Activated T-cell treated with anti-CD3 and anti-CD28 coated beads, Interleukin-2, amount 50 U/mL, for 72 hours (primary cell): ENCODE measurements at places on chromosomes 4 and X. TPM values are rescaled to one million over a fixed set of nuclear protein-coding genes. Genes with fewer than 3 reads are reported as not detected.

GRCh38 chrX:11757719-11758399, at the start of gene MSL3:
Gene MSL3 (plus strand): TSS chrX:11758237. CDS start chrX:11758264, 27 bp downstream.
- H3K4me1 ChIP-seq: peaks cover 42% of the 10 kb centered on the region
- H3K27me3 ChIP-seq: peaks cover 17% of the 10 kb centered on the region
- DNase-seq: peak; percentile 55

DNA sequence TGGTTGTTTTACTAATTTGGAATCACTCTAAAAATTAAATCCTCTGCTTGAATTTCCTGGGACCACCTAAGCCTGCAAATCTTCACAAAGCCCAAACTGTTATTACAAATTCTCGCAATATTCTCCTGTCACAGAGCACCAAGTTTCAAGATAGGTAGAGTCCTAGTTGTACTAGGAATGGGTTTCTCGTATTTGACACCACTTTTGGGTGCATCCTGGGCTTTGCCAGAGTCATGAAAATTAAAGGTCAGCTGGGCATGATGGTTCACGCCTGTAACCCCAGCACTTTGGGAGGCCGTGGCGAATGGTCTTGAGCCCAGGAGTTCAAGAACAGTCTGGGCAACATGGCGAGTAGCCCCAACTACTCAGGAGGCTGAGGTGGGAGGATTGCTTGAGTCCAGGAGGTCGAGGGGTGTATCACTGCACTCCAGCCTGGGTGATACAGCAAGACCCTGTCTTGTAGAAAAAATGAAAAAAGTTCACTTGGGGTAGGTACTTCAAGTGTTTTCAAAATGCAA, 30.6 kb upstream of the MANBA start:
- peaks cover 32% of the 10 kb centered on the region for H3K36me3 ChIP-seq
- H3K4me3 ChIP-seq: no peak overlapping the region
- H3K27me3 ChIP-seq: no peaks in the 10 kb centered on the region
- H3K27ac ChIP-seq: peak overlapping the region; percentile 4

GRCh38 chr4:168773388-168774195, 236.5 kb downstream of the CBR4 start:
- DNase-seq: no peak
- H3K27me3 ChIP-seq: peaks cover 9% of the 10 kb centered on the region
- peaks cover 3% of the 10 kb centered on the region for H3K36me3 ChIP-seq
- H3K4me1 ChIP-seq: no peaks in the 10 kb centered on the region
- H3K4me3 ChIP-seq: no peak overlapping the region

DNA sequence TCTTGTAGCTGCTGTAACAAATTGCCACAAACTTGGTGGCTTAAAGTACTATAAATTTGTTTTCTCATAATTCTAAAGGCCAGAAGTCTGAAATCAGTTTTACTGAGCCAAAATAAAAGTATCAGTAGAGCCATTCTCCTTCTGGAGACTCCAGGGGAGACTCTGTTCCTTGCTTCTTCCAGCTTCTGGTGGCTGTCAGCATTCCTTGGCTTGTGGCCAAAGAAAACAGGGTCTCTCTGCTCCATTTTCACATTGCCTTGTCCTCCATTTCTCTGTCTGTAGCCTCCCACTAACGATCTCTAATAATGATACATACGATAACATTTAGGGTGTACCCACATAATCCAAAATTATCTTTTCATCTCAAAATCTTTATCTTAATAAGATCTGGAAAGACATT, 200.4 kb downstream of the MAB21L2 start:
- no peaks in the 10 kb centered on the region for H3K36me3 ChIP-seq
- no peak overlapping the region for H3K27ac ChIP-seq
- no peak for DNase-seq
- H3K4me1 ChIP-seq: no peaks in the 10 kb centered on the region
- H3K4me3 ChIP-seq: no peak overlapping the region
- H3K27me3 ChIP-seq: no peaks in the 10 kb centered on the region

DCAF4L1 gene
- total RNA-seq: 0.24 TPM

DNA sequence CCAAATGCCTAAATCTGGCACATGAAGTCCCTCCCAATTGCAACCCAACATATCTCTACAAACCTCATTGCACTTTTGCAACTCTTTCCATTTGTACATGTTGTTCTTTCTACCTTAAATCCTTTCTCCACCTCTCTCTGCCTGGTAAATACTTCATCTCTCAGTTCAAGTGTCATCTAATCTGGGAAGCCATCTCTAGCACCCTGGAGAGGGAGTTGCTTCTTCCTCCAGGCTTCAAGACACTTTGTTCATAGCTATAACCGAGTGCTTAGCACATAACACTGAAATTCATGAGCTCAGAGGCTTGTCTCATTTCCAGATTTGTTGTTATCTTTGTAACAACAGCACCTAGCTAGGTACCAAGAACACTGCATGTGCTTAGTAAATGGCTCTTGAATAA, 114.8 kb upstream of the NAP1L5 start:
- H3K4me1 ChIP-seq: peaks cover 12% of the 10 kb centered on the region
- no peaks in the 10 kb centered on the region for H3K27me3 ChIP-seq
- no peak overlapping the region for H3K27ac ChIP-seq
- no peaks in the 10 kb centered on the region for H3K36me3 ChIP-seq

DNA sequence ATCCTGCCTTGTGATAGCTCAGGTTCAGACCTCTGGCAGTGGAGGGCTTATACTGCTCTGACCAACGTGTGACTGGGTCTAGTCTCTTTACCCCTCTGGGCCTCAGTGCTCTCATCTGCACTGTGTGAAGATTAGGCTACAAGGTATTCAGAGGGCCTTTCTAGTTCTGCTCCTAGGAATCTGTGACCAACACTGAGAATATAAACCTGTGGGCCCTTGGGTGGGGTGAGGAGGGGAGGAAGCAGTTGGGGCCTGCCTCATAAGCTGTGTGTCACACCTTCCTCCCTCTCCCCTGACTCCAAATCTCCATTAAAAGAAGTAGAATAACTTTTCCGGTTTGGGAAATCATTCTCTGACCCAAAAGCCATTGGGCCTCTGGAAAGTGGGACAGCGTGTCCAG, 66.3 kb upstream of the MSN start:
- H3K4me1 ChIP-seq: peaks cover 81% of the 10 kb centered on the region
- peak overlapping the region; percentile 88 for H3K27ac ChIP-seq
- peaks cover 2% of the 10 kb centered on the region for H3K36me3 ChIP-seq
- DNase-seq: peak; percentile 28
- H3K4me3 ChIP-seq: peak overlapping the region; percentile 44

GRCh38 chr4:114393295-114394038, 205.1 kb upstream of the UGT8 start:
- H3K4me3 ChIP-seq: no peak overlapping the region
- H3K27ac ChIP-seq: no peak overlapping the region
- no peak for DNase-seq
- H3K36me3 ChIP-seq: no peaks in the 10 kb centered on the region
- no peaks in the 10 kb centered on the region for H3K27me3 ChIP-seq

- no peak overlapping the region for H3K4me3 ChIP-seq
- H3K36me3 ChIP-seq: no peaks in the 10 kb centered on the region
- no peak for DNase-seq
- H3K4me1 ChIP-seq: no peaks in the 10 kb centered on the region
Observed at GRCh38 chr4:30726090-30726675, 6.0 kb downstream of the PCDH7 start.
